ENCODE measurements at places on chromosomes 11 and 22.
A peak's percentile ranks its signal among the peaks of the same experiment; 100 is the strongest.

GRCh38 chr11:112570333-112570732, 309.7 kb upstream of the PLET1 start:
- no peak for DNase-seq

DNA sequence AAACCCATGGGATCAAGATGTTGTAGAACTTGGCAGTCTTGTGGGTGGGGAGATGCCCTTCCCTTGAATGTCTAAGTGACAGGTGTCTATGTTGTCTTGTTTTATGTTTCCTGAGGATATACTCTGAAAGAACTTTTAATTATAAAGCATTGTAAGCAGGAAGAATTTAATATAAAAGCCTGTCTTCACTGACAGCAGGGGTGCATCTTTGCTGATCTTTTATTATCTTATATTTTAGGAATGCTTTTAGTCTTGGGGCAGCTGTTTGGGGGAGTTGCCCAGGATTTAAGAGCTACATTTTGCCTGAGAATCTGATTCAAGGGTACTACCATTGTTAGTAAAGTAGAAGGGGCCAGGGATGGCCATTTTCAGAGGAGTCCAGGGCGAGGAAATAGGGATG, 43.4 kb downstream of the IRAG1 start:
- no peak for DNase-seq

DNA sequence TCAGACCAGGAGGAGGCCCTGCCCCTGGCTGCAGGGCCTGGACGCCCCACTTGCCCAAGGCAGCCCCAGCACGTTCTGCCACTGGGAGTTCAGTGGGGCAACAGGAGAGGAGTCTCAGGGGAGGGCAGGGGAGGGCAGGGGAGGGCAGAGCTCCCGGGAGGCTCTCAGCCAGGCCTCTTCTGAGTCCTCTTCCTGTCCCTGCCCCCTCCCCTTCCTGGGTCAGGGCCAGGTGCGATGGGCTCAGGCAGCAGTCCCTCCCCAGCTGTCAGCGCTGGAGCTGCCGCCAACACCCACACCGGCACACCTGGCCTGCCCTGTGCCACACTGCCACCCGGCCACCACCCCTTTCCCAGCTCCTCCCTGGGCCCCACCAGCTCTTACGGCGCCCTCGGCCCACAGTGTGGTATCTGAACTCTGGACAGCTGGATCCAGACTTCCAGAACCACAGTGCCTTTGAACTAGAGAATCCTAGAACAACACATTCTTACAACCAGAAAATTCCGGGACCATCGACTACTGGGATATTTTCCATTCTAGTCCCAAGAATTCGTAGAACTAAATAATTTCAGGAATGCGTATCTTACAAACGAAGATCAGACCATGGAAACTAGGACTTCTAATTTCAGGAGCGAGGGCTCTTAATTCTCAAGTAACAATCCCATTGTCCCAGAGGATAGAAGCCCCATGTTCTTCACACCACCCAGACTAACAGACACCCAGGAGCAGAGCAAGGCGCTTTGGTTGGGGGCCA, 21.8 kb downstream of the RPL3 start:
- DNase-seq: no peak

- DNase-seq: no peak
Measured at GRCh38 chr22:27504360-27505253, 296.9 kb downstream of the MN1 start.

DNA sequence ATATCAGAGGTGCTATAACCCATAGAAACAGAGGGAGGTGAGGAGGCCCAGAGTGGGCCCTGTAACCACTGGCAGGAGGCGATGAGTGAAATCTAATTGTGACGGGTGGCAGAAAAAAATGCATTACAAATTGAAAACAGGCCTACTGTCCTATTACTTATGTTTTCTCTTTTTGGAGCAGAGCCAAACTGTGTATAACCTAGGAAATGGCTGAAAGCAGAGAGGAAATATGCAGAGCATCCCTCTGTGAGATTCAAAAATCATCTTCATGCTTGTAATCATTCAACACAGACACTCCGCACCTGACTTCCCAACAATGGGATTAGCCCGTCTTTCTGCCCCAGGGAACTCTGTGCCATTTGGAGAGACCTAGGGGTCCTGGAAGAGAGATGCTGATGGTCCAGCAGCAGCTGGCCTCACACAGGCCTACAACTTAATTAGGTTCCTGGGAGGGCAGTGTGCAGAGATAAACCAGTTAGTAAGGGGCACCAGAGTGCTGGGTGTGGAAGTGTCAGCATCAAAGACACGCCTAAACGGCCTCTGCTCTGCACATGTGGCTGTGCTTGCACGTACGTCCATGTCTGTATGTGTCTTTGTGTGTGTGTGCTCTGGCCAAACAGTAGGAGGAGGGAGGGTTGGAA, 41.8 kb downstream of the MAP6 start:
- peak; percentile 18 for DNase-seq

DNA sequence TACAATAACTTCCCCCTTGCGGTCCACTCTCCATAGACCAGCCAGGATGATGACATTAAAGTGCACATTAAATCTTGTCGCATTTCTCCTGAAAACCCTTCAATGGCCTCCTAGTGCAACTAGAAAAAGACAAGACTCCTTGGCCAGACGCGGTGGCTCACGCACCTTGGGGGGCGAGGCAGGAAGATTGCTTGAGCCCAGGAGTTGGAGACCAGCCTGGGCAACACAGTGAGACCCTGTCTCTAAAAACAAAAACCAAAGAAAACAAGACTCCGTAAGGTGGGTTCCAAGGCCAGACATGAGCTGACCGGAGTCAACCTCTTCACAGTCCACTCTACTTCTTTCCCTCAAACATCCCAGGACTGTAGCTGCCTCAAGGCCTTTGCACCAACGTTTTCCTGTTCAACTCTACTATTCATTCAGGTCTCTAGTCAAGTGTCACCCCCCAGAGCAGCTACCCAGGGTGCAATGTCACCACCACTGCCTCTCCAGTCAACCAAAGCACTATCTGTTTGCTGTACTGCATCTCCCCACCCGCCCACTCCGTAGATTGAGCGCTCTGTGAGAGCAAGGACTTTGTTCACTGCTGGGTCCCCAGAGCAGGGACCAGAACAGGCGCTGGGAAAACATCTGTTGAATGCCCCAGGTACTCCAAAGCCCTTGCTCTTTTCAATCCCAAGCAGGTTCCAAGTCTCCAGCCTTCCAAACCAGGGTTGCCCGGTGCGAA, 739 bp downstream of the ZMAT5 start:
- DNase-seq: no peak

- no peak for DNase-seq
Measured at GRCh38 chr22:46193898-46194310, 43.6 kb downstream of the PPARA start.

Data from HCEC 1CT (cell line).